ENCODE measurements at places on chromosomes 4 and X.

GRCh38 chr4:19522966-19523365 lies 728.7 kb upstream of the SLIT2 start:
- DNase-seq = no peak

GRCh38 chrX:29531336-29531735 lies 684.0 kb upstream of the MAGEB2 start:
- DNase-seq = no peak

DNA sequence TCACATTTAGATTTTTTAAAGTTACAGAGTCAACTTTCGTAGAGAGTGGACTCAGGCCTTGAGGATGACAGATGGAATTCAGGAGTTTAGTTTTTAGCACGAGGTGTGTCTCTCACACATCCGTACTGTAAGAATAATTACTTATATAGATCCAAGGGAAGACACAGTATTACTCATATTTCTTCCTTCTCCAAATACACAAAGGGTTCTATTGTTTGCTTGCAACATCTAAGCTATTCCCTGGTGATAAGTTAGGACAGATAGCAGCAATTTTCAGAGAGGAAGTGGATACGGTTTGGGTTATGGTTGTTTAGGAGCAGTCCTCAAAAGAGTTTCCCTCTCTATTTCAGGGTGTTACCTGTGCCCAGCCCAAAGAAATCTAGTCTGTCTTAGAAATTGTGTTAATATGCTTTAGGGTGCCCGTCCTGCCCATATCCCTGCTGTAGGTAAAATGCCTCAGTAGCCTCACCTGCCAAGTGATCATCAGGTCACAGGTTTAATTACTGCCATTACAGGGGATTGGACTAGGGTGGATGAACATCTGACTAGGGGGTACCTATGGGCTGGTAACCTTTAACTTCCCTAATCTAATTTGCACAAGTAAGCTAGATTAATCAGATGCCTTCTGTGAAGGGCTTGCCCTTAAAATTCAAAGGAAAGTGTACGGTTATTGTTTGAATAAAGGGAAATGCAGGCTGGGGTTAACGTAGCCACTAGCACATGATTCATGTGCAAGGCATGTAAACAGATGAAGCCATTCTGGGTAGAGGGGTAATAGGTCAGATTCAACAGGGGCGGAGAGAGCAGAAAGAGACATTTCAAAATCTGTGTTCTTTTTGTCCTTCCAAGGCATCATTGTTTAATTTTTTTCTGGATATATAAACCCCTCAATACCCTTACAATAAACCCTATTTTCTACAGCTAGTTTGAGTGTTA lies 8.7 kb upstream of the PPP3CA start:
- no peak for DNase-seq

- no peak for DNase-seq
These were observed 787.1 kb upstream of the FTHL17 start for GRCh38 chrX:31858915-31859314.

DNA sequence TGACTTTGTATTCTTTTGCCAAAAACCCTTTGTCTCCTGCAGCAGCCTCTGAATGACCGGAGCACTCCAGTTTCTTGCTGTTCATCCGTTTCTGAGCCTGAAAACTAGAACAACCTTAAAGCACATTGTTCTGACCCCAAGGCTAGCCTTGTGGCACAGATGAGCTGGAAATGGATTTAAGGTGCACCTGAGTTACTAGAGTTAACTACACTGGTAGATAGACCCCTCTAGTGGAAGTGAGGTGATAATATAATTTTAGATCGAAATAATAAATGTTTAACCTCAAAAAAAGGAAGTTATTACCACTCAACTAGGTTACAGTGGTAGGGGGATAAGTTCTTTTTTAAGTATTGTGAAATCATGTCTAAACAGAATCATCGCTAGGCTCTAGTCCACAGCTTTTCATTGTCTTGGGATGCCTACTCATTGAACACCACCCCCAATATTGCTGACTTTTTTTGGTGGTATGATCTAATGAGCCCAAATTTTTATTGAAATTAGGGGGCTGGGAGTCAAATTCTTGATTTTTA lies 2.7 kb downstream of the PLS3 start:
- DNase-seq = peak; percentile 31

- no peak for DNase-seq
These were observed 82.2 kb downstream of the DCLK2 start for GRCh38 chr4:150160473-150160872.

All from globus pallidus (tissue), 1 donor.